ENCODE measurements at places on chromosomes 3 and 15.

- H3K27me3 ChIP-seq, result no peaks in the 10 kb centered on the region
- no peak overlapping the region for H3K27ac ChIP-seq
- peaks cover 5% of the 10 kb centered on the region for H3K4me1 ChIP-seq
- H3K36me3 ChIP-seq, result no peaks in the 10 kb centered on the region
Measured at GRCh38 chr3:150059241-150059640, 88.5 kb upstream of the PFN2 start.

GRCh38 chr15:88331291-88331690 lies 74.8 kb upstream of the NTRK3 start:
- H3K36me3 ChIP-seq, result no peaks in the 10 kb centered on the region
- H3K4me3 ChIP-seq, result no peak overlapping the region
- DNase-seq, result peak; percentile 70

- H3K36me3 ChIP-seq, result no peaks in the 10 kb centered on the region
- no peak overlapping the region for H3K4me3 ChIP-seq
- DNase-seq, result peak; percentile 26
- no peaks in the 10 kb centered on the region for H3K27me3 ChIP-seq
Measured at GRCh38 chr3:180870008-180870699, 42.3 kb upstream of the FXR1 start.

GRCh38 chr3:184880276-184881019 lies 68.5 kb downstream of the VPS8 start:
- H3K4me1 ChIP-seq, result no peaks in the 10 kb centered on the region
- peaks cover 10% of the 10 kb centered on the region for H3K36me3 ChIP-seq
- DNase-seq, result no peak
- H3K27ac ChIP-seq, result no peak overlapping the region
- no peak overlapping the region for H3K4me3 ChIP-seq

DNA sequence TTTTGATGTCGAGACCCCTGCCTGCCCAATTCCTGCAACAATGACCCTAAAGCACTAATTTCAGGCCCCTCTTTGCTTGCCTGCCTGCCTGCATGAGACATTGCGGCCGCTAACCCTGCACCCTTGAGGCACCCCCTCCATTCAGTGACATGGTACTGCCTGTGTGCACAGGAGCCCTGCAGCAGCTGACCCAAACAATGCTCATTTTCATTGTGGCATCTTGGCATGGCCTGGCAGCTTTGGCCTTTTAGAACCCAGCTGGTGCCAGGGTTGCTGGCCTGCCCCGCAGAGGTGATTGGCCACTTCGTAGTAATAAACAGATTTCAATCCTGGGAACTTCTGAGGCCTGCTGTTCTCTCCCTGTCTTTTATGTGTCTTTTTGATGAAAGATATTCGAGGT lies 33.8 kb downstream of the SLCO3A1 start:
- H3K27ac ChIP-seq, result no peak overlapping the region
- H3K27me3 ChIP-seq, result no peaks in the 10 kb centered on the region
- no peak for DNase-seq
- H3K4me3 ChIP-seq, result no peak overlapping the region
- H3K36me3 ChIP-seq, result no peaks in the 10 kb centered on the region

GRCh38 chr15:79193549-79193948 lies 89.0 kb upstream of the ANKRD34C start:
- no peak overlapping the region for H3K4me3 ChIP-seq
- H3K36me3 ChIP-seq, result no peaks in the 10 kb centered on the region
- peaks cover 10% of the 10 kb centered on the region for H3K27me3 ChIP-seq
- DNase-seq, result no peak
- no peak overlapping the region for H3K27ac ChIP-seq
- peaks cover 28% of the 10 kb centered on the region for H3K4me1 ChIP-seq

- peak; percentile 5 for DNase-seq
- H3K27ac ChIP-seq, result no peak overlapping the region
- H3K4me3 ChIP-seq, result no peak overlapping the region
- peaks cover 2% of the 10 kb centered on the region for H3K4me1 ChIP-seq
- no peaks in the 10 kb centered on the region for H3K27me3 ChIP-seq
Measured at GRCh38 chr3:59150039-59150438, 100.2 kb upstream of the CFAP20DC start.

GRCh38 chr3:58324391-58325390 lies 8.0 kb upstream of the PXK start:
- H3K27ac ChIP-seq, result no peak overlapping the region
- peaks cover 14% of the 10 kb centered on the region for H3K36me3 ChIP-seq
- H3K4me3 ChIP-seq, result no peak overlapping the region
- DNase-seq, result no peak

- no peaks in the 10 kb centered on the region for H3K4me1 ChIP-seq
- no peaks in the 10 kb centered on the region for H3K27me3 ChIP-seq
- H3K4me3 ChIP-seq, result no peak overlapping the region
Measured at GRCh38 chr3:97896547-97896946, 74.7 kb downstream of the CRYBG3 start.

GRCh38 chr3:53104762-53105161 lies 25.5 kb downstream of the RFT1 start:
- no peak for DNase-seq
- peaks cover 12% of the 10 kb centered on the region for H3K4me1 ChIP-seq
- no peak overlapping the region for H3K27ac ChIP-seq

DNA sequence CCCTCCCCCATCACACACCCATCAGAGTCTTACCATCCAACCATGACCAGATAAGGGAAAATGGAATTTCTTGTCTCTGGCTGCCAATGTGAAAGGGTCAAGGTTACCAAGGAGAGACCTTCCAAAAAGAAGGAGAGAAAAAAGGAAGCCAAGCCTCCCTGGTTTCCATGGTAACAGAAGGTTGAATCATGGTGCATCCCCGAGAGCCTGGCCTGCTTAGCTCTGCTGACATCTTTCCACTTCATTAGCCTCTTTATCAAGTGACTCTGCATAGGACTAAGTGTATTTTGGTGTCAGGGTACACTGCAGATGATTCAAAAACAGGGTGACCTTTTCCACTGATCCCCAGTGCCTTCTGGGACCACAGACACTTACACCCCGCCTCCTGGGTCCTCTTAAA lies 225.7 kb upstream of the PPP2R3A start:
- peaks cover 13% of the 10 kb centered on the region for H3K4me1 ChIP-seq
- no peak overlapping the region for H3K4me3 ChIP-seq
- no peak overlapping the region for H3K27ac ChIP-seq
- peak; percentile 24 for DNase-seq
- no peaks in the 10 kb centered on the region for H3K27me3 ChIP-seq

DNA sequence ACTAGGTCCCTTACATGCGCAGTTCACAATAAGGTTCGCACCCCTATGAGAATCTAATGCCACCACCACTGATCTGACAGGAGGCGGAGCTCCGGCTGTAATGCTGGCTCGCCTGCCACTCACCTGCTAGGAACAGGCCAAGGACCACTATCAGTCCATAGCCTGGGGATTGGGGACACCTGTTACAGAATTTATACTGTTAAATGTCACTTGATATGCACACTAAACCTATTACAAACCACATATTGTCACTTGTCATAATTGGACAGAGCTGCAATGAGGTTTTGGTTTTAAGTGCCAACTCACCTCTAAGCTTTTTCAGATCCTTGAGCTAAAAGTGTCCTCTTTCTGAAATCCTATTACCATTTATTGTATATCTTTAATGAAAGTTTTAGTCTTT lies 507.9 kb upstream of the TPRG1 start:
- H3K27ac ChIP-seq, result no peak overlapping the region
- H3K36me3 ChIP-seq, result no peaks in the 10 kb centered on the region
- no peaks in the 10 kb centered on the region for H3K4me1 ChIP-seq
- DNase-seq, result no peak

DNA sequence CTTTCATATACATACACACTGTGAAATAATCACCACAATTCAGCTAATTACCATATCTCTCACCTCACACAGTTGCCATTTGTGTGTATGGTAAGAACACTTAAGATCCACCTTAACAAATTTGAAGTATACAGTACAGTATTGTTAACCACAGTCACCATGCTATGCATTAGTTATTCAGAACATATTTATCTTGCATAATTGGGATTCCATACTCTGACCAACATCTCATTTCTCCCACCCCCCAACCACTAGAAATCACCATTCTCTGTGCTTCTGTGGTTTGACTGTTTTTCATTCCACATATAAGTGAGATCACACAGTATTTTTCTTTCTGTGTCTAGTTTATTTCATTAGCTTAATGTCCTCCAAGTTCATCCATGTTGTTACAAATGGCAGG lies 247.7 kb upstream of the CTNNB1 start:
- no peak overlapping the region for H3K4me3 ChIP-seq
- no peaks in the 10 kb centered on the region for H3K36me3 ChIP-seq
- DNase-seq, result no peak
- H3K4me1 ChIP-seq, result no peaks in the 10 kb centered on the region
- H3K27me3 ChIP-seq, result no peaks in the 10 kb centered on the region

DNA sequence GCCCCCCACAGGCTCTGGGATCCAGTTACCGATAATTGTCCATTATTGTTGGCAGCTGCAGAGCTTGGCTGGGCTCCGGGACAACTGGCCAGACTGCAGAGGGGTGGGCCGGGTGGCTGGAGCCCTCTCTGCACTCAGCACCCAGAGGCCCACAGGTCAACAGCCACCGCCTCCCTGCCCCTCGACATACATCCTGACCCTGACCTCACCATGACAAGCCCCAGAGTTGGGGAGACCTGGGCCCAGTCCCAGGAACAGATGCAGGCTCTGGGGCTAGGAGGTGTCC lies 22.4 kb downstream of the PTH1R start:
- no peak for DNase-seq
- H3K4me3 ChIP-seq, result no peak overlapping the region
- H3K27ac ChIP-seq, result no peak overlapping the region
- no peaks in the 10 kb centered on the region for H3K36me3 ChIP-seq
- H3K4me1 ChIP-seq, result no peaks in the 10 kb centered on the region
- H3K27me3 ChIP-seq, result peaks cover 6% of the 10 kb centered on the region

GRCh38 chr15:66955001-66955516 lies 110.3 kb upstream of the SMAD3 start:
- no peak overlapping the region for H3K4me3 ChIP-seq
- no peak for DNase-seq
- no peaks in the 10 kb centered on the region for H3K27me3 ChIP-seq
- no peaks in the 10 kb centered on the region for H3K36me3 ChIP-seq
- peaks cover 3% of the 10 kb centered on the region for H3K4me1 ChIP-seq

- H3K4me1 ChIP-seq, result no peaks in the 10 kb centered on the region
- H3K27ac ChIP-seq, result no peak overlapping the region
- no peaks in the 10 kb centered on the region for H3K36me3 ChIP-seq
Measured at GRCh38 chr3:139517321-139518065, 22.0 kb downstream of the RBP1 start.

- no peaks in the 10 kb centered on the region for H3K4me1 ChIP-seq
- H3K36me3 ChIP-seq, result no peaks in the 10 kb centered on the region
- DNase-seq, result no peak
- H3K27ac ChIP-seq, result no peak overlapping the region
Measured at GRCh38 chr3:12730506-12731242, 28.4 kb downstream of the TMEM40 start.

DNA sequence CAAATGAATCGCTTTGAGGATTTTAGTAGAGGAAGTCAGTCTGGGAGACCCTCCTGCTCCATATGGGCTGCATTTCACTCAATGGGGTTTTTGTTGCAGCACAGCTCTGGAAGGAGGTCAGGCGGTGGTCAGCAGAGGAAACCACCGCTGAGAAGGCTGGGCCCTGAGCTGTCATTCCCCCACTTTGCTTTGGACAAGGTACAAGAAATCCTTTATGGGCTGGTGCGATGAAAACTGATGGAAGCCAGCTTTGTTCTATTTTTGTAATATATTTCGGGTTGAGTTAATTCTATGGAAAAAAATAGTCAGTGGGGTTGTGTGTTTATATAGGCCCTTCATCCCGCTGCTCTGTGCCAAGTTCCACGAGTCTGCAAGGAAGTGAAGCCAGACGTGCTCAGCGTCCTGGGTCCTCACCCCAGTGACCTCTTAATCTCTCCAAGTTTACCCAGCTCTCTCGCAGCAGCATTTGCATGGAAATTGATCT lies 157.1 kb upstream of the TMC3 start:
- peak; percentile 21 for DNase-seq
- H3K4me1 ChIP-seq, result no peaks in the 10 kb centered on the region
- H3K4me3 ChIP-seq, result no peak overlapping the region
- H3K27ac ChIP-seq, result no peak overlapping the region
- H3K36me3 ChIP-seq, result no peaks in the 10 kb centered on the region

GRCh38 chr3:28922376-28922775 lies 358.5 kb upstream of the RBMS3 start:
- no peak for DNase-seq
- H3K36me3 ChIP-seq, result no peaks in the 10 kb centered on the region
- H3K27ac ChIP-seq, result no peak overlapping the region
- H3K4me1 ChIP-seq, result no peaks in the 10 kb centered on the region
- H3K27me3 ChIP-seq, result no peaks in the 10 kb centered on the region
- no peak overlapping the region for H3K4me3 ChIP-seq

- no peaks in the 10 kb centered on the region for H3K4me1 ChIP-seq
- no peak overlapping the region for H3K27ac ChIP-seq
- no peak overlapping the region for H3K4me3 ChIP-seq
- no peak for DNase-seq
- H3K27me3 ChIP-seq, result no peaks in the 10 kb centered on the region
Measured at GRCh38 chr3:72782521-72782920, 65.7 kb downstream of the SHQ1 start.

DNA sequence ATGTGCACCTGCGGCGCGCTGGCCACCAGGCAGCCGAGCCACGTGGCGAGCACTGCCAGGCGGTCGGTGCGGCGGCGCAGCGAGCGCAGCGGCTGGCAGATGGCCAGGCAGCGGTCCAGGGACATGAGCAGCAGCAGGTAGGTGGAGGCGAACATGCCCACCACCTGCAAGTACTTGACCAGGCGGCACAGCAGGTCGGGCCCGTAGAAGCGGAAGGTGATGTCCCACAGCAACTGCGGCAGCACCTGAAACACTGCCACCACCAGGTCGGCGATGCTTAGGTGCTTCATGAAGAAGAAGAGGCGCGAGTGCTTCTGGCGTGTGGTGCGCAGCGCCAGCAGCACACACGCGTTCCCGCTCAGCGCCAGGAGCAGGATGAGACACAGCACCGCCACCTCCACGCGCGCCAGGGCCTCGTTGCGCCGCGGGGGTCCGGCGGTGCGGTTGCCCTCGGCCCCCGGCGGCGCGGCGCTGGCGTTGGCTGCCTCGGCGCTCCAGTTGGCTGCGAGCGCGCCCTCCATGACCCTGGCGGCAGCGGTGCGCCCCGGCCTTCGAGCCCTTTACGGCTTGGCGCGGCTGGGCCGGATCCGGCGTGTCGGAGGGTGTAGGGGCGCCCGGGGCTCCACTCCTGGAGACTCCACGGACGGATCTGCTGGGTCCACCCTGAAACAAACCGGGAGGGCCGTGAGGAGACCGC lies 1.6 kb downstream of the OXTR start:
- peaks cover 25% of the 10 kb centered on the region for H3K27me3 ChIP-seq
- DNase-seq, result no peak
- peaks cover 2% of the 10 kb centered on the region for H3K4me1 ChIP-seq
- no peak overlapping the region for H3K27ac ChIP-seq

GRCh38 chr3:188006726-188007393 lies 147.1 kb upstream of the LPP start:
- no peaks in the 10 kb centered on the region for H3K4me1 ChIP-seq
- no peaks in the 10 kb centered on the region for H3K27me3 ChIP-seq
- no peak for DNase-seq
- H3K36me3 ChIP-seq, result no peaks in the 10 kb centered on the region
- no peak overlapping the region for H3K4me3 ChIP-seq
- no peak overlapping the region for H3K27ac ChIP-seq

GRCh38 chr3:161866176-161866575 lies 369.6 kb downstream of the OTOL1 start:
- H3K36me3 ChIP-seq, result no peaks in the 10 kb centered on the region
- H3K4me3 ChIP-seq, result no peak overlapping the region
- no peak overlapping the region for H3K27ac ChIP-seq
- no peak for DNase-seq
